T-cell (primary cell): ENCODE measurements at places on chromosomes 12 and 14.

DNA sequence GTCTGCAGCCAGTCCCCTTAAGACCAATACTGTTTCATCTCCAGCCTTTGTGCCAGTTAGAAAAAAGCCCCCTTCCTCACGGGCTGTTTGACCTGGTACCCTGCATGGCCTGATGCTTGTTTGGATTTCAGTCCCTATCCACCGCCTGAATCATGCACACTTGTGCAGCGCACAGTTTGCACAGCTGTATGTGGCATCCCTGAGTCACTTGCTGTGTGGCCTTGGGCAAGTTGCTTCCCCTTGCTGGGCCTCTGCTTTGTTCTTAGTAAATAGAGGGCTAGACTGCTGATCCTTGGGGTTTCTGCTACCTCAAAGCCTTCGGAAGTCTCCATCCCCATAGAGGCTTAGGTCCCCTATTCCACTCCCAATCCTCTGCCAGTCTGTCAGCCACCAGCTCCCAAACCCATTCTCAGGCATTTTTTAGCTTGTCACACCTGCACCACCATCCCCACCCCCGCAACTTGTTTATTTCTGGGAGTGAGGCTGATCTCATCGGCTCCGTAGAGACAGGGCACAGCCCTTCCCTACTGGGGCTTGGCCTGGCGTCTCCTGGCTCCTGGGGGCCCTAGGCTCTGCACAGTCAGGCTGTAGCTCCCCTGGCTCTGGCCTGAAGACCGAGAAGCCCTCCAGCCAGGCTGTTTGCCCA lies 8.8 kb downstream of the KRT80 start:
- no peak for DNase-seq

GRCh38 chr12:111454716-111455447 lies 49.2 kb downstream of the SH2B3 start:
- DNase-seq = no peak

GRCh38 chr12:59298296-59298695 lies 297.5 kb upstream of the SLC16A7 start:
- DNase-seq = no peak

DNA sequence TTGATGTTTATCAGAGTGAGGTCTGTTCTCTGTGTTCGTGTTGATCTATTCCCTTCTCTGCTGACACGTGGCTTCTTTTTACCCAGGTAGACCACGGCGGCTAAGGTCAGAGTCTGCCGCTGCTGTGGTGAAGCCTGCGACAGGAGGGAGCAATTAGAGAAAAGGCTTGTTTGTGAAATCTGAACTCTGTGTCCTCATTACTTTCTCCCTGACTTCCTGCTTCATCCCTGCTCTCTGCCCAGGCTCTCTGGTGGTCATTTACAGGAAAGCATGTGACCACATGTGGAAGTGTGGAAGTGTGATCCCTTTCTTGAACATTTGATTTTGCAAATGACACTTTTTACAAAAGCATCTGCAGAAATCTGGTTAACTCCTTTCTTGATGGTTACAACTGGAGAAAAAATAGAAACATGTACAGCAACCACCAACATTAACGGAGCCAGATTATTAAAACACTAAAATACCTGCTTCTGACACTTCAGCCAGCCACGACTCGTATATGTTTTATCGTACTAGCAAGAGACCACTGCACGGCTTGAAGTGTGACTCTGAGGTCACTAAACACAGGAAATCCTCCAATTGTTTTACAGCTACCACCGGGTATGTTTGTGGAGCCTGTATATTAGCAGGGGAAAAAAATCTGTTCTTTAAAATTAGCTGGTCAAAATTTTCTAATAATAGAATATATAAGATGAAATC lies 388.6 kb upstream of the TMPO start:
- no peak for DNase-seq

- DNase-seq = no peak
Measured at GRCh38 chr12:83739607-83740006, 1052.9 kb downstream of the TMTC2 start.

DNA sequence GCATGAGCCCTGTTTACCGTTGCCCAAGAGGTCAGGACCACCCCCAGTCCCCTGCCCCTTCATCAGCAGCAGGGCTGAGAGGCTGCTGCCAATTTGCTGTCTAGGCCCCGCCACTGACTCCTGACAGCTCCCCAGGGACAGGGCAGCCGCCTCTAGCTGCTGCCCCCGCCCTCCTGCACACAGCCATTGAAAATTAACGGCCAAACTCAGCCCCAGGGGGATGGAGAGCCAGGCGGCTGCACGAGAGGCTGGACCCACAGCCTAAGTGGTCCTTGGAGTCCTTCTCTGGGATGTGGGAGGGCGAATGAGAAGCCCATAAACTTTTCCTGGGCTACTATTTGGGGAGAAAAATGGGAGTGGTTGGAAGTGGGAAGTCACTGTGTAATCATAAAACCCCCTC lies 4.6 kb downstream of the FOXN4 start:
- no peak for DNase-seq
